ENCODE measurements at places on chromosomes 4 and X.
A peak's percentile ranks its signal among the peaks of the same experiment; 100 is the strongest.

DNA sequence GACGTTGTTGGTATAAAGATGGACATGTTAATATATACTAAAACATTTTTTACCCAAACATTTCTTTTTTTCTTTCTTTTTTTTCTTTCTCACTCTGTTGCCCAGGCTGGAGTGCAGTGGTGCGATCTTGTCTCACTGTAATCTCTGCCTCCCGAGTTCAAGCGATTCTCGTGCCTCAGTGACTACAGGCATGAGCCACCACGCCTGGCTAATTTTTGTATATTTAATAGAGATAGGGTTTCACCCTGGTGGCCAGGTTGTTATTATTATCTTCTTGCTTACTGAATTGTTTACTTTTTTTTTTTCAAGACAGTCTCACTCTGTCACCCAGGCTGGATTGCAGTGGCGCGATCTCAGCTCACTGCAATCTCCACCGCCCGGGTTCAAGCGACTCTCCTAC, 68.8 kb downstream of the HOPX start:
- DNase-seq, result no peak

DNA sequence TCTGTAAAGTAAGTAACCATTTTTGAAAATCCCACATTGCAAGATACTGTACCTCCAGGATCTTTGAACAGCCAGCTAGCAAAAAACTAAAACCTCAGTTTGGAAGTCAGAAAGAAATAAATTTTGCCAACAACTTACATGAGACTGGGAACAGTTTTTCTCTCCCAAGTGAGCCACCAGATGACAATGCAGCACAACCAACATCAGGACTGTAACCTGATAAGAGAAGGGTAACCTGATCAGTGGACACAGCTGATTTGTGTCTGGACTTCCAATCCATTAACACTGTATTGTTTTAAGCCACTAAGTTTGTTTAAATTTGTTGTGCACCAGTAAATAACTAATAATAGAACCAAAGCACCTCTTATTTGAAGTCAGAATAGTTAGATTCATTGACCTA, 923.3 kb downstream of the FAT4 start:
- no peak for DNase-seq

DNA sequence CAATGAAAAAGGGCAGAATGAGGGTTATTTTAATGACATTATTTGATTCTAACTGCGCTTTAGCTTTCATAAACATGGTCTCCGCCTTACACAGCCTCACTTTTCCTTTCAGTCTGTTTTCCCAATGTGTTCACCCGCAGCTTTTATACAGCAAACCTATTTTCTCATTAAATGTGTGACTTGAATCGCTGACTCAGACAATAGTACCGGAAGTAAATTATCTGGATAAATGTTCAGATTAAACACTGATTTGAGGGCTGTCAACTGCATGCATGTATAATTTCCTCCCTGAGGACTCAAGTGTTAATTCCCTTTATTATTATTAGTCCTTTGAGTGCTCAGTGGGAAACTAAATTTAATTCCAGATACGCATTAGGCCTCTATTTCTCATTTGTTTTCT, 117.3 kb downstream of the FAM133A start:
- no peak for DNase-seq

- no peak for DNase-seq
Measured at GRCh38 chr4:15906020-15906443, 32.5 kb downstream of the FGFBP1 start.

DNA sequence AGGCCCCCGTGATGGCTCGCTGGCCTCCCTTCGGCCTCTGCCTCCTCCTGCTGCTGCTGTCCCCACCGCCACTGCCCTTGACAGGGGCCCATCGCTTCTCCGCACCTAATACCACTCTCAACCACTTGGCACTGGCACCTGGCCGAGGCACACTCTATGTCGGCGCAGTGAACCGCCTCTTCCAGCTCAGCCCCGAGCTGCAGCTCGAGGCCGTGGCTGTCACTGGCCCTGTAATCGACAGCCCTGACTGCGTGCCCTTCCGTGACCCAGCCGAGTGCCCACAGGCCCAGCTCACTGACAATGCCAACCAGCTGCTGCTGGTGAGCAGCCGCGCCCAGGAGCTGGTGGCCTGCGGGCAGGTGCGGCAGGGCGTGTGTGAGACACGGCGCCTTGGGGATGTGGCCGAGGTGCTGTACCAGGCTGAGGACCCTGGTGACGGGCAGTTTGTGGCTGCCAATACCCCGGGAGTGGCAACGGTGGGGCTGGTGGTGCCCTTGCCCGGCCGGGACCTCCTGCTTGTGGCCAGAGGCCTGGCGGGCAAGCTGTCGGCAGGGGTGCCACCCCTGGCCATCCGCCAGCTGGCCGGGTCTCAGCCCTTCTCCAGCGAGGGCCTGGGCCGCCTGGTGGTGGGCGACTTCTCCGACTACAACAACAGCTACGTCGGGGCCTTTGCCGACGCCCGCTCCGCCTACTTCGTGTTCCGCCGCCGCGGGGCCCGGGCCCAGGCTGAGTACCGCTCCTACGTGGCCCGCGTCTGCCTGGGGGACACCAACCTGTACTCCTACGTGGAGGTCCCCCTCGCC, 3.0 kb downstream of the PLXNB3 start:
- DNase-seq, result no peak

GRCh38 chr4:48664938-48665337, 115.1 kb downstream of the FRYL start:
- DNase-seq, result no peak

DNA sequence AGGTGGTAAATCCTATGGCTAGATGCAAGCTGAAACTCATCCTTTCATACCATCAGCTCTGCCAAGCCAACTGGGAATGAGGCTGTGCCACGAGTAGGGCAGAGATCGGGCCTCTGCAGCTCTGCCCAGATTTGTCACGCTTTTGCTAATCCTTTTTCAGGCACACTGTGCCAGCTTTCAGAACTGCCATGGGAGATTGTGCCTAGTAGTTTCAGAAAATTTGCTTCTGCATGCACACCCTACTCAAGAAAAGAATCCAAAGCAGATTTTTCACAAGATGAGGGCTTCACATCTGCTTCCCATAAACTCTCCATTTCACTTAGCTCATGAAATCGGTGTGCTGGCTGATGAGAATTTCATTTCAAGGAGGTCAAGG, 3.3 kb upstream of the ADH7 start:
- no peak for DNase-seq

DNA sequence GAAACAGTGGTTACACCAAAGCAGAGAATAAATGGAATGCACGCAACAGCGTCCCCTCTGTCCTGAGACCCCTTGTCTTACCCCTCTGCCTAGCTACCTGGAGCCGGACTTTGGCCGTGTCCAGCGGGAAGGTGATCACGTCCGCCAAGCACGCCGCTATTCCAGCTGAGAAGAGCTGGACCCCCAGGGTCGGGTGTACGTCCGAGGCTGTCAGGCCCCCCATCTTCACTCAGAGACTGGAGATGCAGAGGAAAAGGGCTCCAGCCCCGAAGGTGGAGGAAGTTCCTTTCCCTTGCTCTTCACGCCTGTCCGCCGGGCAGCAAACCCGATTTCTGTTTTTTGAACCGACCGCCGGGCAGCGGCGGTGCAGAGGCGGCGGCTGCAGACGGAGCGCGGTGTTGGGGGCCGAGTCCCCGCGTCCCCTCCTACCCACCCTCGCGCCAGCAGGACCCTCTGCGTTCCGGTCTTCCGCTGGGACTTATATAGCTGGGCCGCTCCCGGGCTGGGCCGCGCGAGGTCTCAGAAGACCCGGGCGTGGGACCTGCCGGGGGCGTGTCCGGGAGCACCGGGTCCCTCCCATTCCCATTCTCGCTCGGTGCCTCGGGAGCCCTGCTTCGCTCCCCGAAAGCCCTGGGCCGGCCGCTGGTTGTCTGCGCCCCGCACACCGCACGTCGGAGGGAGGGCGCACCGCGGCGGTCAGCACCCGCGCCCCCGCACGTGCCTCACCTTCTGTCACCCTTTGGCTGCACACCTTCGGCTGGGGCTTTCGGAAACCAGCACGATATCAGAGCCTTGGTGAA, at the start of gene UCP1:
Gene UCP1, minus strand, starts transcription at position 455 of the 800 bp plus-strand sequence. Its CDS starts 232 bp downstream, at position 223.
- DNase-seq, result peak; percentile 5

- DNase-seq, result no peak
Measured at GRCh38 chrX:146707781-146708180, 101.8 kb upstream of the CXorf51B start.

- no peak for DNase-seq
Measured at GRCh38 chr4:91837608-91838029, 466.1 kb upstream of the GRID2 start.

GRCh38 chr4:87575408-87575807, 32.9 kb upstream of the DSPP start:
- no peak for DNase-seq

GRCh38 chr4:40471923-40472322, 136.8 kb downstream of the CHRNA9 start:
- DNase-seq, result no peak

GRCh38 chr4:123286903-123287466, 109.6 kb upstream of the SPRY1 start:
- no peak for DNase-seq

- no peak for DNase-seq
Measured at GRCh38 chr4:184583738-184584502, 65.3 kb downstream of the CASP3 start.

DNA sequence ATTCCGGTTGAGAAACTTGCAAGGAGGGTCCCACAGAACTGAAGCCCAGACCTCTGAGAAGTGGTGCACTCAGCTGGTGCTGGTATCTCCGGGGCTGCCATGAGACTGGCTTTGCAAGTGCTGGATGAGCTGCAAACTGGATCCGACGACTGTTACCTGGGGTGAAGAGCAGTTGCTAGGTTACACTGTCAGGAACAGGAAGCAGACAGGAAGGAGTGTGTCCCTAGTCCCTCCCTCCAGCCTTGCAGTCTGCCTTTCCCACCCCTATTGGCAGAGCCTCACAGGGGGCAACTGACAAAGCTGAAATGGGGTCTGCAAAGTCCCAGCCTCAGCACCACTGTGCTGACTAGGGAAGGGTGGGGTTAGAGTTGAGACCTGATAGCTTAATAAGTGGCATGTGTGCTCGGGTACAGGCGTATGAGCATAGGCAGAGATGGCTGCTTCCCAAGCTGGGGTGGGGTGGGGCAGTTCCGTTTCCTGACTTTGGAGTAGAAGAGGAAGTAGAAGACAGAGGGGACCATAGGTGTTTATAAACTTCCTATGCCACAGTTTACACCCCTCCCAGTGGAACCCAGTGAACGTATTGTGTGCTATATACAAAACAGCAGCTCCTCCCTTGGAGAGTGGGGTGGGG, 18.0 kb downstream of the PPEF1 start:
- DNase-seq, result no peak

DNA sequence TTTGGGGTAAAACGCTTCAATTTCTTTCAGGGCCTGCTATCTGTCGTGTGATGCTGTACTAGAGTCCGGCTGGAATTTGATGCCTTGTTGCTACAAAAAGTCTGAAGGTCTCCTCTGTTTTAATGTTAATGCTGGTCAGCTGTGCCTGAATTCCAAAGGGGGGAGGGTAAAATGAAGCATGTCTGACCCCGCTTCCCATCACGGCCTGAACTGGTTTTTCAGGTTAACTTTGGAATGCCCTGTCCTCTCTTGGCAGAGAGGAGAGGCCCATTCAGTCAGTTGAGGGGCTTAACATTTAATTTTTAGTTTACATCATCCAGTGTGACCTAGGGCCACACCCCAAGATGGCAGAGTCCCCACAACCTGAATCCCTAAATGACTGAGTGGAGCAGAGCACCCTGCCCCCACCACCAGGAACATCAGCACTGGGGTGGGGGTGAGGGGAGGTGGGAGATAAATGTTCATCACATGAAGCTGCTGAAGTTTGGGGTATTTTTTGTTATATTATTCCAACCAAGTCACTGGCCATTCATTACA, 47.9 kb upstream of the GPR78 start:
- no peak for DNase-seq

- no peak for DNase-seq
Measured at GRCh38 chrX:20042221-20042620, 51.4 kb upstream of the BCLAF3 start.

DNA sequence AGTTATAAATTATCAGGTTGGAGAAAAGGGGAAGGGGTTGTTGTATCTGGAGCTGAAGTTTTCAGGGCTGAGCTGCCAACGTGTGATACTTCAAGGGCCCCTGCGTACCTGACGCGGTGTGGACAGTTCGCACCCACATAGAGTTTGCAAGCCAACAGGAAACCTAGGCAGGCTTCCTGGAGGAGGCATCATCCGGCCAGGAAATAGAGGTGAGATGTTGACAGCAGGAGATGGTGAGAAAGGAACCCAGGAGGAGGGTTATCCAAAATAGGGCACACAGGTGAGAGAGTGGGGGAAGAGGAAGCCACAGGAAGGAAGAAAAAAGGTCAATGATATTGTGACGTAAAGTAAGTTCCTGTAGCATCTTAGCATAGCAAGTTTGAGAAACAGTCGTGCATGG, 127.2 kb downstream of the DHRSX start:
- no peak for DNase-seq

- no peak for DNase-seq
Measured at GRCh38 chr4:147830987-147831386, 99.1 kb downstream of the ARHGAP10 start.

- DNase-seq, result no peak
Measured at GRCh38 chrX:53284684-53285447, 3.5 kb upstream of the IQSEC2 start.

DNA sequence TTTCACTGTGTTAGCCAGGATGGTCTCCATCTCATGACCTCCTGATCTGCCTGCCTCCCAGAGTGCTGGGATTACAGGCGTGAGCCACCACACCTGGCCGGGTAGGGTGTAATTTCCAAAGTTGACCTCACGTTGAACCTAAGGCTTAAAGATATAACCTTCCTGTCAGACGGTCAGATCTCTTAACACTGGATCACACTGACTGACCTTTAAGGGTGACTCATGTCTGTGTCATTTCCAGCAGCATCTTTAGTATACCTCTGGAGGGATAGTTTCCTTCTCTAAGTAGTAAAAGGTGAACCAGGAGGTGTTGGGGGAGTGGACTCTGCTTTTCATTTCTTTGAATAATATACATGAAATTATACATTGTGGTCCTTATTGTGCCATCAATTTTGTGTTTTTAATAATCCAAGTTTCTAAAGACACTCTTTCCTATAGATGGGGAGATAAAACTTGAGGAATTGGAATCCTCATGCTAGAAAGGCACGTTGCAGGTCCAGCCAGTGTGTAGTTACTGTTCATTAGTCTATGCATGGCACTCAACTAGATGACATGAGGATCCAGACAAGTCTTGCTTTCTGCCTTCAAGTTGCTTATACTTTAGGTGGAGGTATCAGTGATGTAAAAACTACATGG, 45.7 kb downstream of the ARHGAP10 start:
- DNase-seq, result no peak

- no peak for DNase-seq
Measured at GRCh38 chr4:23061431-23061830, 368.7 kb downstream of the GBA3 start.

DNA sequence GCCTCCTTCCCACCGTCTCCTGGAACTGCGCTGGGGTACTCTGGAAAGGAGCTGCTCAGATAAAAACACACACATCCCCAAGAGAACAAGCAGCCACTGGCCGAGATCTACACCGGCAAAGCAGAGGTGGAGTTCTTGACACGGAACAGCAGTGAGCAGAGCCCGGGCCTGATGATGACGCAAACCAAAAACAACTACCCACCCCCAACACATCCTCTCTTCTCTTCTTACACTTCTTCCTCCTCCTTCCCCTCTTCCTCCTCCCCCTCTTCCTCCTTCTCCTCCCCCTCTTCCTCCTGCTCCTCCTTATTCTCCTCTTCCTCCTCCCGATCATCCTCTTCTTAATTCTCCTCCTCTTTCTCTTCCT, 4.6 kb downstream of the PNMA5 start:
- no peak for DNase-seq

GRCh38 chr4:142316025-142316424, 530.1 kb downstream of the INPP4B start:
- DNase-seq, result no peak
